H9 (cell line): ENCODE measurements at places on chromosomes 5 and 9.

- DNase-seq = no peak
These were observed 83.6 kb upstream of the ADAMTSL1 start for GRCh38 chr9:18390393-18390792.

DNA sequence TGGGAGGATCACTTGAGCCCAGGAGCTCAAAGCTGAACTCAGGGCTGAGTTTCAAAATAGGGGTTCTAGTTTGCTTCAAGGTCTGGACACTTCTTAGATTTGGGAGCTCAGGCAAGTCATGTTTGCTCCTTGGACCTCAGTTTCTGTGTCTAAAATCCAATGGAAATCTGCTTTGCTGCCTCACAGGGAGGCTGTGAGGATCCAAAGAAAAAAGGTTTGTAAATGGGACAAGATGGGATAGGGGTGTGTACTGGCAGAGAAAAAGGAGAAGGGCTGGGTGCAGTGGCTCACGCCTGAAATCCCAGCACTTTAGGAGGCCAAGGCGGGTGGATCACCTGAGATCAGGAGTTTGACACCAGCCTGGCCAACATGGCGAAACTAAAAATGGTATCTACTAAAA is 39.6 kb upstream of the SH3PXD2B start:
- peak; percentile 3 for DNase-seq

GRCh38 chr5:83145882-83146331 is 68.6 kb downstream of the XRCC4 start:
- DNase-seq = no peak

DNA sequence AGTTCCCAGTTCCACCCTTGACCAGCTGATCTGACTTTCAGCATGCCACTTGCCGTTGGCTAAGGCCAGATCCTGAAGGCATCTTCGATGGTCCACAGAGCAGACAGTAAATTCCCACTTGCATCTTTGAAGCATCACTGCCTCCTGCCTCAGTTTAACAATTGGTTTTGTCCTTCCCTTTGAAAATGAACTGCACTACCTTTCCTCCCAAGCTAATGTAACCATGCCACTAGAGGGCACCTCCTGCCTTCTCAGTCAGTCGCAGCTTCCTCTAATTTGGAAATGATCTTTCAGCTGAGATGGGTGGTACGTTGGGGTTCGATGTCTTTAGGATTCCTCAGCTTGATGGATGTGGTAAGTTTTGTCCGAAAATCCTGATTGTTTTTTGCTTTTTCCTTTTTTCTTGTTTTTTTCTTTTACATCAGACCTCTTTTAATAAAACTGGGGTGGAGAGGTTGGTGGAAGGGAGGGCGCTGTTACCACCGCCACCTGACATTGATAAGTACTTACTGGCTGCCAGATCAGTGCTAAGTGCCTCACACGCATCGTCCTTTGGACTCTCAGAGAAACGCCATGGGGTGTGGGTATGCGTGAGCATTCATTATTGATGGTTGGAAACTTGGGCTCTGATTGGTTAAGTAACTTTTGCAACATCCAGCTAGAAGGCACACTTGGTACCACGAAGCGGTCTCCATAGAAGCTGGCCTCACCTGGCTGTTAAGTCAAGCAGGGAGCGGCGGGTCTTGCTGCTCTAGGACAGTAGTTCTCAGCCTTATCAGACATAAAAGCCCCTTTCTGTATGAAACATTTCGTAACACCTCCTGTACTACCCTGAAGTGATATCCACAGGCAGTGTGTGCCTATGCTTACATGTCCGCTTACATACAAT is 16.9 kb downstream of the PTTG1 start:
- peak; percentile 79 for DNase-seq

DNA sequence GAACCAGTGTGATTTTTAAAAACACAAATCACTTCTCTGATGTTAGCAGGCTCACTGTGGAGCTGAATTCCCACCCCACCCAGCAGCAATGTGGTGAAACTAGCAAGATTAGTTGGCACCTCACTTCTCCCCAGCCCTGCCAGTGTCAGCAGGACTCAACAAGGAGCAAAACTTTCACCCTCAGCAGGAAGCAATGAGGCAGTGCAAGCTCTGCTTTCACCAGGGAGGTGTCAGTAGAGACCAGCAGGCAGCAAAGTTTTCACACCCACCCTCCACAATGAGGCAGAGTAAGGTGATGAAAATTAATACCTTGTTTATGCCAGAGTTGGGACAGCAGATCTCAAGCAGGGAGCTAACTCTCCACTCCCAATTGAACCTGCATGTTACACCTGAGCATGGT is 565.0 kb downstream of the CETN3 start:
- peak; percentile 35 for DNase-seq

GRCh38 chr9:106467865-106468164 is 395.2 kb upstream of the ZNF462 start:
- DNase-seq = no peak
